ENCODE measurements at places on chromosomes 13 and 19. TPM values are rescaled to one million over a fixed set of nuclear protein-coding genes. Genes with fewer than 3 reads are reported as not detected.

TDRD12 gene
- total RNA-seq = 0.10 TPM

GRCh38 chr19:18173054-18173571 lies 500 bp upstream of the IFI30 start:
- no peak for DNase-seq

GRCh38 chr13:101218484-101218883 lies 197.8 kb downstream of the NALCN start:
- DNase-seq = no peak

ZNF813 gene
- 5.0 TPM for total RNA-seq

GRCh38 chr13:99331881-99332293 lies 24.7 kb upstream of the GPR183 start:
- no peak for DNase-seq
